Activated CD4-positive, alpha-beta T cell treated with anti-CD3 and anti-CD28 coated beads, Interleukin-2, amount 50 U/mL, for 24 hours (primary cell): ENCODE measurements at places on chromosomes 3 and 15.

DNA sequence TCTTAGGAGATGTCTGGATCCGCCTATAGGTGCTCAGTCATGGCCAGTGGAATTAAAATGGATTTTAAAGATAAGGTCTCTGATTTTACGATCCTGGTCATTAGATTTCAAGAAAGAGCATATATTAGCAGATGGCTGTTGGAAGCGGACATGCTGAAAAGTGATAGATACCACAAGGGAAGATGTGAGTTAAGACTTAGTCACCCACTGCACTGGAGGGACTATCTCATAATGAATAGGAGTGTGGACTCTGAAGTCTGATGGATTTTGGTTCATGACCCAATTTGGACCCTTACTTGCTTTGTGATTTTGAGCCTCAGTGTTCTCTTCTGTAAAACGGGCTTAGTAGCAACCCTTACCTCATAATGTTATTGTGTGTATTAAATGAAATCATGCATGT is 214.7 kb downstream of the CHST2 start:
- DNase-seq = no peak

- DNase-seq = no peak
Observed at GRCh38 chr3:16423298-16423697, 90.2 kb downstream of the RFTN1 start.

- DNase-seq = no peak
Observed at GRCh38 chr3:105653868-105654267, 214.9 kb downstream of the CBLB start.

DNA sequence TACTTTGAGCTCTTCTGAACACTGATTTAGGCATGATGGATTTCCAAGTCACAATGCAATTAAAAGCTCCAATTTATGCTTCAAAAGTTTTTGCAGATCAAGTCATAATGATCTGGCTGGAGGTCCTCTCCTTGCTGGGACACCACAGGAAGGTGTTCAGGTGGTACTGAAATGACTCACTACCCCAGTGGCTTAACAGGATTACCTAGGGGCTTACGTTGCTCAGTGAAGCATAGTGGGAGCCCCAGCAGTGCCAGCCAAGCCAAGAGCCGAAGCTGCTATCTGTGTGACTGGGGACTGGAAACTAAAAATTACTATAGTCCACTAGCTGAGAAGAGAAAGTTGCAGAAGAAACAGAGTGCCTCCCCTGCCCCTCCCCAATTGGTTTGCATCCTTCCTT is 110.1 kb upstream of the LPP start:
- DNase-seq = no peak

DNA sequence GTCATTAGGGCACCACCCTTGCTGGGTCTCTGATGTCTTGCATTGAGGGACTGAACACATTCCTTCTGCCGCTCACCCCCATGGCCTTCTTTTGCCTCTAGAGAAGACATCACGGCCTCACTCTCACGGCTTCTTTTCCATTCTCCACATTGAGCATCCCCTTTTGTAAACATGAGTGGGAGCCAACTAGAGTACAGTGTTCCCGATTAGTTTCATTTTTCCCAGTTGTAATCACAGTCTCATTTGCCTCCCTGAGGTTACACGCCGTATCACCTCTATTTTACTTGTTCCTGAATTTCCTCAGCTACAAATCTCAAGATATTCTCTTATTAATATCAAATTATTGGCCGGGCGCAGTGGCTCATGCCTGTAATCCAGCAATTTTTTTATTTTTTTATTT is 17.5 kb downstream of the USP13 start:
- no peak for DNase-seq

GRCh38 chr3:17801131-17801530 is 58.7 kb upstream of the TBC1D5 start:
- no peak for DNase-seq

DNA sequence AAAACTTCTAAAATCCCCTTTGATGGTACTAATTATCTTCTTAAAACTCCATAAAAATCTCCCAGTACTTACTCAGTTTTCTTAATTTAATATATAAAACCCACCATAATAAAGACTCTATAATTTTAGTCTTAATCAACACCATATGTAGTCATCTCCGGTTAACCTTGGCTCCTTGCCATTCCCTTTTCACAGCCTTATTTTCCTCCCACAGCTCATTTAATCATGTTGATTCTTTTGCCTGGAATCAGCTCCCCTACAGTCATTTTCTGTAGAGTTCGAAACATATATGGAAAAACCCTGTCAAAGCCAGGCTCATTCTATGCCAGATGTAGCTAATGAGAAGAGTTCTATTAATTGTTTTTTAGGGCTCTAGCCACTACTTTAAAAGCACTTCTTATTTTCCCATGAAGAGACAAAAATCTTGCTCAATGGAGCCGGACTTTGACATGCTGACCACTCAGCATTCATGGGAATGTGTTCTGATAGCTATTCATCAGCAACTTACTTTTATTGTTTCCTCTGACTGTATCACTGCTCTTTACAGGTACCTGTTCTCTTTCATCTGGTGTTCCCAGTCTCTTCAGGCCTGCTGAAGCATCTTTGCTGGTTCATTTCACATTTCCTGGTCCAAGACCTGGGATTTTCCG is 573.4 kb downstream of the NAALADL2 start:
- no peak for DNase-seq

GRCh38 chr3:144162042-144162441 is 190.4 kb downstream of the DIPK2A start:
- DNase-seq = no peak

DNA sequence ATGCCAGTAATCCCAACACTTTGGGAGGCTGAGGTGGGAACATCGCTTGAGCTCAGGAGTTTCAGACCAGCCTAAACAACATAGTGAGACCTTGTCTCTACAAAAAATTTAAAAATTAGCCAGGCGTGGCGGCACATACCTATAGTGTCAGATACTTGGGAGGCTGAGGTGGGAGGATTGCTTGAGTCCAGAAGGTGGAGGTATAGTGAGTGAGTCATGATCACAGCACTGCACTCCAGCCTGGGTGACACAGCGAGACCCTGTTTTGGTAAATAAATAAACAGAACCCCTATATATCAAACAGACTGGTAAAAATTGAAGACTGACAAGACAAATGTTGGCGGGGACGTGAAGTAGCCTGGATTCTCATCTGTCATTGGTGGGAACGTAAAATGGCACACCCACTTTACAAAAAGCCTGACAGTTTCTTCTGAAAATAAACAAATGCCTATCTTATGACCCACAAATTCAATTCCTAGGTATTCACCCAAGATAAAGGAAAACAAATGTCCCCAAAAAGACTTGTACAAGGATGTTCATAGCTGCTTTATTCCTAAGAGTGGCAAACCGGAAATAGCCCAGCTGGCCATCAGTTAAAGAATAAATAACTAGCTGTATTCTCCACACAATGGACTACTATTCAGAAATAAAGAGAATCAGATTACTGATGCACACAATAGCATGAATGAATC is 47.0 kb upstream of the GK5 start:
- DNase-seq = no peak

- no peak for DNase-seq
Observed at GRCh38 chr15:52785672-52786406, 4.3 kb downstream of the ONECUT1 start.

GRCh38 chr3:194339840-194340239 is 11.3 kb downstream of the CPN2 start:
- no peak for DNase-seq

GRCh38 chr15:67049351-67050044 is 15.9 kb upstream of the SMAD3 start:
- DNase-seq = no peak

- DNase-seq = no peak
Observed at GRCh38 chr15:52103217-52104207, 9.1 kb downstream of the BCL2L10 start.

- no peak for DNase-seq
Observed at GRCh38 chr3:179046497-179047353, 24.9 kb downstream of the ZMAT3 start.

GRCh38 chr3:124793054-124793739 is 62.9 kb downstream of the UMPS start:
- DNase-seq = no peak

- no peak for DNase-seq
Observed at GRCh38 chr3:170523248-170523647, 62.6 kb downstream of the SLC7A14 start.

- DNase-seq = no peak
Observed at GRCh38 chr3:107962946-107963345, 127.9 kb downstream of the CD47 start.

DNA sequence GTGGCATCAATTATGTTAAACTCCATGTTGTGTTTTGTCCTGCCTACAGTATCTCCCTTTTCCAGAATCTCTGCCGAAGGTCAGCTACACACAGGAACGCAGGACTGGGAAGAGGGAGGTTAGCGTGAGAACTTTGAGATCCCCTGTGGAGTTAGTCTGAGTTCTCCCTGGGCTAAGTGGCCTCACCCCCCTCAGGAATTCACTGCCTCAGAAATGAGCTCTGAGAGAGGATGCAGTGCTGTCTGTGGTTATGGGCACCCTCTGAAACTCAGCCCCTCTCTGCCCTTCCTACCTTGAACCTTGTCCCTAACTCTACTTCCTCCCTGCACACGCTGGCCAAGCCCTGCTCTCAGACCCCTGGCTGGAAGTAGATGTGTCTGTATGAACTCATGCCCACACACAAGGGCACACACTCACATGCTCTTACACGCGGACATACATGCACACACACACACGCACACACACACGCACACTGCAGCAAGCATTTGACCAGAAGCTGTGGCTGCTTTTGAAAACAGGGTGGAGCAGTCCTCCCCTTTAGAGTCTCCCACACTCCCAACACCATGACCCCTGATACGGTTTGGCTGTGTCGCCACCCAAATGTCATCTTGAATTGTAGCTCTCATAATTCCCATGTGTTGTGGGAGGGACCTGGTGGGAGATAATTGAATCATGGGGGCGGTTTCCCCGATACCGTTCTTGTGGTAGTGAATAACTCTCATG is 5.3 kb upstream of the VIPR1 start:
- no peak for DNase-seq

DNA sequence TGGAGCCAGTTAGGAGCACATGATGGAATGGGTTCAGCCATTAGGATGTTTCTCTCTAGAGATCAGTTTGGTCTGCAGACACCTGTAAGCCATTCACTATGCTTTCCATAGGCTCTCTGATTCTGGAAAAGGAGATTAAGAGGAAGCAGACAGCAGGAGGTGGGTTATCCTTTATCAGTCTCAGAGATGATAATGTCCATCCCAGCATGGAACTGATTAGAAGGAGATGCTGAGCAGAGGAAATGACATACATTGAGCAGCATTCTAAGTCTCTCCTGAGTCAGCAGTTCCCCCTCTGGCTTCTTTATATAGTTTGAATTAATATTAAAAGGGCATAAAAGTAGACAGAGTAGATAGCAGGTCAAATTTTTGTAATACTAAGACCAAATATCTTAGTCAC is 591.1 kb downstream of the GBE1 start:
- DNase-seq = no peak

- DNase-seq = no peak
Observed at GRCh38 chr3:162780313-162780712, 1283.7 kb downstream of the OTOL1 start.

DNA sequence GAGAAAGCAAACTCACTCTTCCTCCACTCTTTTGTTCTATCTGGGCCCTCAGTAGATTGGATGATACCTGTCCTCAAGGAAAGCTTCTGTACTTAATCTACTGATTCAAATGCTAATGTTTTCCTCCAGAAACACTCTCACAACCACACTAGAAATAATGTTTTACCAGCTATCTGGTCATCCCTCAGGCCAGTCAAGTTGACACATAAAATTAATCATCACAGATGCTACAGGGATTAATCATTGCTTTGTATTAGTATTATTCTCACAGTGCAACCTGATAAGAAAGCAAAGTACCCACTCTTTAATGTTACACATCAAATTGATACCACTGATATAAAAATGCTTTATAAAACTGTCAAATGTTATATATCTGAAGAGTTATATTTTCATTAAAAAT is 52.9 kb upstream of the ARL6 start:
- DNase-seq = no peak

GRCh38 chr15:50229336-50229735 is 36.2 kb downstream of the HDC start:
- DNase-seq = no peak

DNA sequence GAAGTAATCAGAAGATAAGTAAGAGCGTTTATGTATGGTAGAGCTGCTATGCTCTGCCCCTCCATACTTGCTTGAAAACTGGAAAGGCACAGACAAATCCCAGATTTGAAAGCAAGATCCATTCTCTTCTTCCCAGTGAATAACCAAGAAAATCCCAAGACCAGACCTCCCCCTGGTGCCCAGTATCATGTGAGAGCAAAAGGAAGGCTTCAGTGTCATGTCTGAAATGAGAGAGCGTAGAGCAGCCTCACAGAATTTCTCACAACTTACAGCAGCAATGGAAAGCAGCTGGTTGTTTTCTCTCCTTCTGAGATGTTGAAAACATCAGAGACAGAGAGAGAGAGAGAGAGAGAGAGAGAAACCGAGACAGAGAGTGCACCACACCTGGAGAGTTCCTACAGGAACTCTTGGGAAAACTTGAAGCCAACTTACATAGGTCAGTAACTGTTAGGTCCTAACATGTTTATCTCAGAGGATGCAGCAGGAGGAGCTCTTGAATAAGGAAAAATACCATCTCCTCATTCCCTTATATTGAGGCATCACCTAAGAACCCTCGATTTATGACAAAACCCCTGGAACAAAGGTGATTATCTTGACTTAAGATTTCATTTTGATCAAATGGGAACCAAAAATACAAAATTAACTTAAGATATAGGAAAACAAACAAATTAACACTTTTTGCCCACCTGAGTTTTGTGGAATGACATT is 273.3 kb downstream of the NSUN3 start:
- no peak for DNase-seq

GRCh38 chr3:66428733-66429132 is 72.1 kb downstream of the LRIG1 start:
- DNase-seq = no peak

DNA sequence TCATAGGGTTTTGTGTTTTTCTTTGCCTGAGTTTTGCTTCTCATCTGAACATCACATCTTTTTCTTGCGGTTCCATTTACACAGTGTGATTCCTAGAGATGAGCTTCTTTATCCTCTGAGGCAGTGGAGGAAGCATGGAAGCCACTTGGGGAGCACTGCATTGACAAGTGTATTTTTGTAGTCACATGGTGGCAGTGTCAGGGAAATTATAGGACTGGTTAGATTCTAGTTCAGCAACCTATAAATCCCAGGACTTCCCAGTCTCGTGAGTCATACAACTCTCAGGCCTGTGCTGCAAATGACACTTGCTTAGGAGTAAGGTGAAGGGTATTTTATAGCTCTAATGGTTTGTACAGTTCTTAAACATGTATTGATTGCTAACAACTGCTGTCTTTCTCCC is 58.4 kb downstream of the RBM6 start:
- no peak for DNase-seq

GRCh38 chr3:128464188-128464587 is 2.5 kb downstream of the DNAJB8 start:
- no peak for DNase-seq

GRCh38 chr3:71099997-71100719 is 483.4 kb downstream of the FOXP1 start:
- no peak for DNase-seq
